ENCODE measurements at places on chromosomes 7 and 10.
A peak's percentile ranks its signal among the peaks of the same experiment; 100 is the strongest.

DNA sequence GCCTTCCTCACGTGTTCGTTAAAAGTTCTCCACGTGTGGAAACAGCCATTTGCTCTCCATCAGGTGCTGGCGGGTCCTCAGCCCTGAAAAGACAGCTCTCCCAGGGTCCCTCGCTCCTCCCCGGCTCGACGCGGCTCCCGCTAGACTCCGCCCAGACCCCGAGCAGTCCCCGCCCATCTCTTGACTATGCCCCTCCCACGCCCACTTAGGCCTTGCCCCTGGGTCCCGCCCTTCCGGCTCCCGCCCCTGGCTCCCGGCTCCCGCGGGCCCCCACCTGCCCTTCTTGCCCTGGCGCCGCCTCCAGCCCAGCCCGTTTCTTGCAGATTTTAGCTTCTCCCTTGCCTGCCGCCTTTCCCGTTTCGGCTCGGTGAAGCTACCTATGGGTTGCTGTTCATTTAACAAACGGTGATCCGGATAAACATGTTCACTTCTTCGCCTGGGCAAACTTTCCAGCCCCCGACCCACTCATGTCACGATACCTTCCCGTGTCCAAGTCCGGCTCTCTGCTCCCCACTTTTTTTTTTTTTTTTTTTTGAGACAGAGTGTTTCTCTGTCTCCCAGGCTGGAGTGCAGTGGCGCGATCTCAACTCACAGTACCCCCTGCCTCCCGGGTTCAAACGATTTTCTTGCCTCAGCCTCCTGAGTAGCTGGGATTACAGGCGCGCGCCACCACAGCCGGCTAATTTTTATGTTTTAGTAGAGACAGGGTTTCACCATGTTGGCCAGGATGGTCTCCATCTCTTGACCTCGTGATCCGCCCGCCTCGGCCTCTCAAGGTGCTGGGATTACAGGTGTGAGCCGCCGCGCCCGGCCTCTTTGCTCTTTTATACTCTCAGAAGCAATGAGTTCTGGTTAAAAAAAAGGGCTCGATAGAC, 830 bp upstream of the ZNF438 start:
- peak; percentile 67 for DNase-seq

- peak; percentile 17 for DNase-seq
These were observed 108.8 kb upstream of the PCLO start for GRCh38 chr7:83271212-83272099.

DNA sequence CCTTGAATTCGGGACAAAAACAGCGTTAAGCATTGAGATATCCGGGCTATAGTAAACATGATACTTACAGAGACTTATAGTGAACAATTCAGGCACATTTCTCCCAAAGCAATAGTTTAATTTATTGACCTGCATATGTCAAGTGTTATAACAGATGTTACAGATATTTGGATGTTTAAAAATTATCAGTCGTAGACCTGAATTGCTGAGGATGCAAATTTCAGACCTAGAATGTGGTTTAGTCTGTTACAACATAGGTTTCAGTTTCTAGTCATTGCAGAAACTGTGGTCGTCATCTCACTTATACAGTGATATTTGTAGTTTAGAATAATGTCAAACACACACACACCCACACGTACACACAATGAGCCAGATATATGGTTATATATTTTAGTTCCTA, 85.2 kb downstream of the VTI1A start:
- DNase-seq, result no peak

GRCh38 chr7:30934732-30935568, 23.3 kb downstream of the AQP1 start:
- DNase-seq, result no peak

GRCh38 chr10:69460576-69461242, 9.4 kb downstream of the TSPAN15 start:
- no peak for DNase-seq

- DNase-seq, result no peak
These were observed 42.8 kb upstream of the SEPHS1 start for GRCh38 chr10:13390604-13391522.

DNA sequence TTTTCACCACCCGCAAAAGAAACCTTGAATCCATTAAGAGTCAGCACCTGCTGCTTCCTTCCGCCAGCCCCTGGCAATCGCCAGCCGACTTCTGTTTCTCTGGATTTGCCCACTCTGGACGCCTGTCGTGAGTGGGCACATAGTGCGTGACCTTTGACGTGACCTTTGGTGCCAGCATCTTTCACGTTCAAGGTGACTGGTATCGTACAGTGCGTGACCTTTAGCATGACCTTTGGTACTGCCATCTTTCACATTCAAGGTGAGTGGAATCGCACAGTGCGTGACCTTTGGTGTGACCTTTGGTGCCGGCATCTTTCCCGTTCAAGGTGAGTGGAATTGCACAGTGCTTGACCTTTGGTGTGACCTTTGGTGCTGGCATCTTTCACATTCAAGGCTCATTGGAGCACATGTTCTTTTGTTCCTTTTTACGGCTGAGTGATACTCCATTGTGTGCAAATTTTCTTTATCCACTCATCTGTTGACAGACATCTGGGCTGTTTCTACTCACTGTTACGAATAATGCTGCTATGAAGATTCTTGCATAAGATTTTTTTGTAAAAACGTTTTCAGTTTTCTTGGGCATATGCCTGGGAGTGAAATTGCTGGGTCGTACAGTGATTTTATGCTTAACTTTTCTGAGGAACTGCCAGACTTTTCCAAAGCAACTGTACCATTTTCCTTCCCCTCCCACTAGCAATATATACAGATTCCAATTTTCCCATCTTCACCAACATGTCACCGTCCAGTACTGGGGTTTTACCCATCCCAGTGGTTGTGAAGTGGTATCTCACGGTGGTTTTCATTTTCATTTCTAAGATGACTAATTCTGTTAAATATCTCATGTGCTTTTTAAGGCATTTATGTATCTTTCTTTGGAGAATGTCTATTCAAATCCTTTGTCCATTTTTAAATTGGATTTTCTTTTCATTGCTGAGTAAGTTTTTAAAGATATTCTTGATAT, 145.3 kb downstream of the DIP2C start:
- no peak for DNase-seq

DNA sequence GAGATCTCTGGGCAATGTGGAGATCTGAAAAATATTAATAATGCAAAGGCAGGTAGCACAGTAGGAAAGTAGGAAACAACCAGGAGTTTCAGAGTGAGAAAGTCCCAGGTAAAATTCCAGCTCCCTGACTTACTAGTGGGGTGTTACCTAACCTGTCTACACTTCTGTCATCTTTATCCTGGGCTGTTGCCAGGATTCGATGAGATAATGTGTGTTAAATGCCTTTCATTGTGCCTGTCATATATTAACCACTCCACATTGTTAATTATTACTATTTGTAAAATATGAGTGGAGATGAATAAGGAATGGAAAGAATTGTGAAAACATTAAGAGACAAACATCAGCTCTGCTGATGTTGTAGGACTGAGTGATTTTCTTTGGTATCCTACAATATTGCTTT, 50.0 kb upstream of the FRMD4A start:
- DNase-seq, result no peak

DNA sequence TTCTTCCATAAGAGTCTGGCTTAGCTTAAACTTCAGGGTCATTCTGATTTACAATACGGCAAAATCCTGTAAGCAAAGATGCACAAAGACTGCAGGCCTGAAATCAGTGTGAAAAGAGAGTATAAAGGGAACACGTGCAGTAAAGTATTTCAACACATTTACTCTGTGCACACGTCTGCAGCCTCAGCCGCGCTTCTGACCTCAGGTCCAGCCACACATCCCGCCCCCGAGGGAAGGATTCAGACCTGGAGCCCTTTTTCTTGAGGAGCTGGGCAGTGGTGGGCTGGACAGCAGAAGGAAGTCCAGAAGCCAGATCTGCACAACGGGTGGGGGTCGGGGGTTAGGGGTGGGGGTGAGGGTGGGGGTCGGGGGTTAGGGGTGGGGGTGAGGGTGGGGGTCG, 58.9 kb upstream of the FAM20C start:
- DNase-seq, result no peak

GRCh38 chr7:106102387-106102966, 9.6 kb downstream of the SYPL1 start:
- no peak for DNase-seq

DNA sequence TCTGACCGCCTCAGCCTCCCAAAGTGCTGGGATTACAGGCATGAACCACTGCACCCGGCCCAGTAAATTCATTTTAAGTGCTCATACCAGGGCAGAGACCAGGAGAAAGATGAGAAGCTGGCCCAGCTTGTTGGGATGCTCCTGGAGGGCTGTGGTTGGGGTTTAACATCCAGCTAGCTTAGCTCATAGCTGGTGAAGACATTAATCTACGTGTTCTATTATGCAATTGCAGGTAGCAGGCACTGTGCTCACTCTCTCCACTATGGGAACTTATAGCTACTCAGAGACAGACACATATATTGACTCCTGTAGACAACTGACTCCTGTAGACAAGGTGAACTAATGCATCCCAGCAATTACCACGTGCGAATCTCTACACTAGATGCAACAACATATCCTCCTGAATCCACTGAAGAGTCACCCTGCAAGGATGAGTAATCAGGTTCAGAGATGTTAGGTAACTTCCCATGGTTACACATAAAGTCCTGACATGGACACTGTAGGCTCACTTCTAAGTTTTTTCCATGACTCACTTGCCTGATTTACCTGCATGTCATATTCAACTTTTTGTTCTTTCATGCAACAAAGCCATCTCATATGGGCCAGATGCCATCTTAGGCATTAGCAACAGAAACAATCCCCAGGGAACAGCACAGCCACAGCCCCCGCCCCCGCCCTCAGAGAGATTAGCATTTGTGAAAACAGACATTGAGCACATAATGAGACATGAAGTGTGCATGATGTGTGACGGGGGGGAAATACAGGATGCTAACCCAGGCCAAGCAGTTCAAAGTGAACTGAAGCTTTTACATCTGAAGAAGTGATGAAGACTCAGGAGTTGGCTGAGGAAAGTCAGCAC, 37.2 kb downstream of the ERLIN1 start:
- DNase-seq, result peak; percentile 51

GRCh38 chr7:130912862-130913638, 179.0 kb upstream of the KLF14 start:
- DNase-seq, result peak; percentile 100

DNA sequence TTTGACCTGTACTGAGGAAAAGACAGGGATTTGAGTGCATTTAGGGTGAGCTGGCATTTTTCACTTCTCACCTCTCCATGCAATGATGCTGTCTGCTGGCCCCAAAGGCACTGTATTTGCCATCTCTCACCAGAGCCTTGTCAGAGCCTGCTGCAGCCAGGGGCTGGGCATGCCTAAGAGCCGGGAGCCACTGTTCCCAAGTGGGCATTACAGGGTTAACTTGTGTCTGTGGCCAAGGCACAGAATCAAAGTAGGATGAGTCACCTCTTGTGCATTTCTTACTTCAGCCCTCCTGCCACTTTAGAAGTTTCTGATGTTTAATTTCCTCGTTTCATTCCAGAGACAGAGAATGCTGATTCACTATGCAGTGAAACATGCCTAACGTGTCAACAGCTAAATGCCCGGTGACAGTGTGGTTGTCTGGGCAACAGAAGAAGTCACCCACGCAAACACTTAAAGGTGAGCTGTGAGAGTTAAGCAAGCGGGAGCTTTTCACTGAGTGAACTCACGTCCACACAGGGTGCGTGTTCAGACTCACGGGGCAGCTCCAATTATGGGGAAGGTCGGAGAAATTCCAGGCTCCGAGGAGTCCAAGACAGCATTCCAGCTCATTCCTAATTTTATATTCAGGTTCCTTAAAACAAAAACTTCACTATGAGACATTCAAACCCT, 57.1 kb upstream of the IGFBP3 start:
- DNase-seq, result peak; percentile 88

DNA sequence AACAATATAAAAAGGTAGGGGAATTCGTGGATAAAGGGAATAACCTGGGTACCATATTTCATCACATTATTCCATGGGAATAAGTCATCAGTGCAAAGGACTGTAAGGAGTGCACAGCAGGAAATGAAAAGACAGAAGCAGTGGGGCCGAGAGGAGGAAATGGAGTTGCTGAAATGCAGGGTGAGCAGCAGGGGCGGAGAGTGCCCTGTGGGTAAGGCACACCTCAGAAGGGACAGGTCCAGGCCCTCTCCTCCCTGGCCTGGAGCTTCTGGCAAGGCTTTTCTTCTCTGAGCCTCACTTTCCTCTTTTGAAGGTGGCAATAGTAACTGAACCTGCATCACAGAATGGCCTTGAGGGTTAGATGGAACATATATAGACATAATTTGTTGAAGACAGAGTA, 26.2 kb downstream of the IKZF1 start:
- DNase-seq, result no peak

- no peak for DNase-seq
These were observed 148.2 kb downstream of the KCND2 start for GRCh38 chr7:120421151-120421651.

- DNase-seq, result no peak
These were observed 427.4 kb downstream of the SORCS3 start for GRCh38 chr10:105068497-105068896.

- no peak for DNase-seq
These were observed 1.1 kb downstream of the TET1 start for GRCh38 chr10:68560943-68561864.

DNA sequence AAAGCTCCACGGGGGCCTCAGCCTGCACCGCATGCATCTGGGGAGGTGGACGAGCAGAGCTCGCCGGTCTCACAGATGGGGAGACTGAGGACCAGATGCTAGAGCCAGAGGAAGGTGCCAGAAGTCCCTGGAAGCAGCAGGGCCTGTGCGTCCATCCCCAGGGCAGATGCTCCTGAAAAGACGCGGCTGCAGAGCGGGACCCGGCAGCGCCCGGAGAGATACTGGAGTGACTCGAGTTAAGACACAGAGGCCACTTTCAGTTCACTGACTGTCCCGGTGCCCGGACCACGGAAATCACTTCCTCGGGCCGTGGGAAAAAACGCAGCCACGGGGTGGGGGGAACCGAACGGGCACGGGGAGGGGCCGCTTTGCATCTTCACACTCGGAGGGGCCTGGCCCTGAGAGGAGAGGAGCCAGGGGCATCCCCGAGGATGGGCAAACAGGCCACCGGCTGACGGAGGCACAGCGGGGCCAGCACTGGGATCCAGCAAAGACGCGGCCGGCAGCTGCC, 85.4 kb downstream of the FOXL3 start:
- no peak for DNase-seq

DNA sequence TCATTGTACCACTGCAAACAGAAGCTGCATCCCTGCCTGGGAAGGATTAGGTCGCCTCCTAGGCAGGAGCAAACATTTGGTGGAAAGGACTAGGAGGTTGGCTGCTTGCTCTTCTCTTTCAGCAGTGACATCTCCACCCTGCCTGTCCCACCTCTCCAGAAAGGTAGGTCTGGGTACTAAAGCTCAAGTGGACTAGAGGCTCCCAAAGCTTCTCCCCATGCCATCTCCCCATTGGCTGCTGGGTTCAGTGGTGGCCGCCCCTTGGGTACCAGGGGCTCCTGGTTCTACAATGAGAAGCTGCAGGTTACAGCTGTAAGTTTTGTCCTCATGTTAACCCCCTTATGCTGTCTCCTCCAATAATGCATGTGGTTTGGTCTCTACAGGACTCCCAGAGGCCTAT, 180.7 kb upstream of the MKI67 start:
- no peak for DNase-seq

GRCh38 chr7:1576521-1577253, 6.9 kb upstream of the PSMG3 start:
- no peak for DNase-seq

GRCh38 chr10:21379143-21379542, 146.3 kb downstream of the SKIDA1 start:
- no peak for DNase-seq

Data from Panc1 (cell line).